Left renal cortex interstitium (tissue), 4 donors: ENCODE measurements at places on chromosomes 5 and 9. TPM values are rescaled to one million over a fixed set of nuclear protein-coding genes. Genes with fewer than 3 reads are reported as not detected.
A peak's percentile ranks its signal among the peaks of the same experiment; 100 is the strongest.

- no peak for DNase-seq
Measured at GRCh38 chr5:81553567-81554212, 159.8 kb upstream of the ACOT12 start.

ANKRD18B gene
- polyA plus RNA-seq: 1.7 TPM

GRCh38 chr5:139419226-139420192 lies 15.6 kb upstream of the SPATA24 start:
- DNase-seq: no peak

FOXD4L5 gene
- 0.16 TPM for polyA plus RNA-seq

GRCh38 chr5:72441862-72442540 lies 65.2 kb downstream of the ZNF366 start:
- DNase-seq: no peak

AGXT2 gene
- polyA plus RNA-seq: 55.7 TPM

- DNase-seq: peak; percentile 13
Measured at GRCh38 chr9:91589101-91589553, 165.5 kb upstream of the NFIL3 start.

DNA sequence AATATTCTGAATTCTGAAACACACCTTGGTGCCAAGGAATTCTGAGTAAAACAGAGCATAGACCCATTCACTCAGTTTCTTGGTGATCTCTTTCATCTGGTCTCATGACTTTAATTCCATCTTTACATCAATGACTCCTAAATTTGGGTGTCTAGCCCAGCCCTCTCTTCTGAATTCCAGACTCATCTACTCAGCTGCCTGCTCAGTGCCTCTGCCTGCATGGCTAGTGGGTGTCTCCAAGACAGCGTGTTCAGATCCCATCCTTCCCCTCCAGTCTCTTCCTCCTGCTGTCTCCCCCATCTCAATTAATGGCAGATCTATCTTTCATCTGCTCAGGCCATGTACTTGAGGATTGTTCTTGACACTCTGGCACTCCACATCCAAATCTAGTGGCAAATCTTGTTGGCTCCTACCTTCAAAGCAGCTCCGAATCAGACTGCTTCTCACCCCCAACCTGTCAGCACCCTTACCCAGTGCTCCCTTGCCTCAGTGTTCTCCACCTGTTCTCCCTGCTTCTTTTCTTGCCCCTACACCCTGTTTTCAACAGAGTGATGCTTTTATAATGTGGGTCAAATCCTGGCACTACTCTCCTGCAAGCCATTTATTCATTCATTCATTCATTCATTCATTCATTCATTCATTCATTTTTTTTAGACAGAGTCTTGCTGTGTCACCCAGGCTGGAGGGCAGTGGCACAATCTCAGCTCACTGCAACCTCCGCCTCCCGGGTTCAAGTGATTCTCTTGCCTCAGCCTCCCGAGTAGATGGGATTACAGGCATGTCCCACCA lies 5.3 kb downstream of the CAVIN4 start:
- no peak for DNase-seq

TMEM174 gene
- 12.9 TPM for polyA plus RNA-seq

LMX1B gene
- polyA plus RNA-seq: 19.3 TPM

CNTLN gene
- polyA plus RNA-seq: 13.0 TPM

DNA sequence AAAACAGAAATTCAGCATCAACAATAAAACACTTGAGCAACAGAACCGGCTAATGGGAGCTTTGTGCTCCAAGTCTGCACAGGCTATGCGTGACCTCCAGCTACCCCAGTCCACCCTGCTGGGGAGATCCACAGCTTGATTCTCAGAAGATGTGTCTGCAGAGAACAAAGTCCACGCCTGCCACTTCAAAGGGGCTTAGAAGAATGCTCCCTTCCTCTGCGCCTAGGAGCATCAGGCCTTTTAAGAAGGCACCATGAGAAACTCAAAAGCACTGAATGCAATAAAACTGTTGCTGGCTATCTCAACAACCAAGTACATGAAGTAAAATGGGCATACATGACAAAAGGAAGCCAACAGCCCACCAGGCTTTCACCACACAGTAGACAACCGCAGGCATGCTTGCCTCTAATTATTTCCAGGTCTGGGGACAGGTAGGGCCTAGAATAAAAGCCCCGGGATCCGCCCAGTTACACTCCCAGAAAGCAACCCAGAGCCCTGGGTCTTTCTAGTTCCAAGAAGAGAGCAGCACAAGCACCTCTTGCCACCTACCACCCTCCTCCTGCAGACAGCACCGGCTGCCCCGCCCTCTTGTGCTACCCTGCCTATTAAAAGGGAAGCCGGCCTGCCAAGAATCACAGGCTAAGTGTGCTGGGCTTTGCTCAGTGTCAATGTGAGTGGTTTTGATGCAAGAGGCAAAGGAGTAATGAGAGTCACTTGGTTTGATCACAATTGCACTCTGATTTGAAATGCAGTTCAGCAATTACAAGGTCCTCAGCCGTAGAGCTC lies 123.2 kb downstream of the SPOCK1 start:
- DNase-seq: no peak
